ENCODE measurements at places on chromosomes 2 and 18.

DNA sequence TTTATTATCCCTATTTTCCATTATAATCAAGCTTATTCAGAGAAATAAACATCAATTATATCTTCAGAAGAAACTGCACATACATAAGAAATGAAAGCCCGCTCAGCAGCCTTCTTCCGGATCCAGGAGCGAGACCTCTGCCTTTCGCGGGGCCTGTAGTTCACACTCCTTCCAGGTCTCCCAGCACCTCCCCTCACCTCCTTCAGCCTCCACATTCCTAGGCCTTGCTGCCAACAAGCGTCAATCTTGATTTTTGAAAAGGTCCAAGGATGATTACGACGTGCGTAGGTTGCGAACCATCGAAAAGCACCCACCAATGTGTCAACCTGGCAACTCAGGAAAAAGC, 355 bp upstream of the KIDINS220 start:
- no peak for DNase-seq

- DNase-seq = no peak
These were observed 155.9 kb downstream of the FMNL2 start for GRCh38 chr2:152490686-152491455.

- DNase-seq = no peak
These were observed 153.3 kb upstream of the NDUFV2 start for GRCh38 chr18:8949206-8949605.

DNA sequence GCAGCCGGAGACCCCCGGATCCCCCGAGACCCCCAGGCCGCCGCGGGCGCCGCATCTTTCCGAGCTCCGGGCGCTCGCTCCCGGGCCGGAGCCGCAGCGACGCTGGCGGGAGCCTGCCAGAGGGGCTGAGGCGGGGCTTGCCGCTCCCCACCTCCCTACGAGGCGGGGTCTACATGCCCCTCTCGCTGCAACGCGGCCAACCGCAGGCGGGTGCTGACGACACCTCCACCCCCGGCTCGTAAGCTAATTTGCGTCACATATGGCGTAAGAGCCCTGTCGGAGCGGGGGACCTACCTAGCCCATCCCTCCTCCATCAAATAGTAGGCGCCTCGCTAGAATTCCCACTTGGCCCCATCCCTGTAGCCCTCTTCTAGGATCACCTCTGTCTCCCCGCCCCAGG, at the start of gene PTPRN:
TSS of gene PTPRN (minus strand) at position 124 of the 400 bp plus-strand sequence. CDS start at position 55, 69 bp downstream.
- DNase-seq = no peak

- DNase-seq = no peak
These were observed 223.1 kb downstream of the GLI2 start for GRCh38 chr2:120958623-120959366.
